ENCODE measurements at places on chromosomes 7 and 10.

DNA sequence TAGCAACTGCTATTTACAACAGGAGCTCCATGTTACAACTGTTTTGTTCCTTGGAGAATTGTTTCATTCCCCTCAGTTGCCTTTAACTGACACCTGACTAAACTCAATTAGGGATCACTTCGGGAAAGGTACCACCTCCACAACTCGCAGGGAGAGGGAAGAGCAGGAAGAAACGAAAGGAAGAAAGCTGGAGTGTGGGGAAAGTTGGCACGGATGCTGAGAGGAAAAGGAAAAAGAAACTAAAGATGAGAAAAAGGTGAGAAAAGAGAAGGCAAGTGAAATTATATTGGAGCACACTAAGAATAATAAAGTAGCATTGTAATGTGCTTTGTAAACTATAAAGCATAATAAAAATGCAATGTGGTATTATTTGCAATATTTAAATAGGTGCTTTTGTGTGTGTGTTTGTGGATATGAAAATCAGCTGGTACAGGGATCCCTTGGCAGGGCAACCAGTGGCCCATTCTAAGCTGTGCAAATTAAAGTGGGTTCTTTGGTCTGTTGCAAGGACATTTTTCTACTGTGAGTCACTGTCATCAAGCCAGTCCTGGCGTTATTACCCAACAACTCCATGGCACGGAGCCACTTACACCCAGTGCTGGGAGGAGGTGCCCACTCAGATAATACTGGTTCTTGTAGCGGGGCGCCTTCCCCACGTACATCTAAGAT, 45.9 kb downstream of the HIPK2 start:
- no peak for DNase-seq

GRCh38 chr7:1242256-1242605, 9.6 kb downstream of the UNCX start:
- no peak for DNase-seq

DNA sequence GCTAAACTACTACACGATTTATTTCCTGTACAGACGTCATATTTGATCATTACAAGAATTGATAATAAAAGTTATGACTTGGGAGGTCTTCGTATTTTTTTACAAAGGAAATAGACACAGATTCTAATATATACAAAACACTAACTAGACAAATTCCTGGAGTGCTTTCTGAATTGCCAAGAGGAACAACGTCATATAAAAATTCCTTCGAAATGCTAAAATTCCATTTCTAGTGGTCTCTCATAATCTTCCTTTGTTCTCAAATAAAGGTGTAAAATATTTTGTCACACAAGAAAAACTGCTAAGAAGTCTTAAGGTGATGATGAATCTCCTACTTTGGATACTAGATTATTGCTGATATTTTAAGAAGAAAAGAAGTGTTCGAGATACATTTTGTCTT, 85.4 kb downstream of the CDK6 start:
- no peak for DNase-seq

DNA sequence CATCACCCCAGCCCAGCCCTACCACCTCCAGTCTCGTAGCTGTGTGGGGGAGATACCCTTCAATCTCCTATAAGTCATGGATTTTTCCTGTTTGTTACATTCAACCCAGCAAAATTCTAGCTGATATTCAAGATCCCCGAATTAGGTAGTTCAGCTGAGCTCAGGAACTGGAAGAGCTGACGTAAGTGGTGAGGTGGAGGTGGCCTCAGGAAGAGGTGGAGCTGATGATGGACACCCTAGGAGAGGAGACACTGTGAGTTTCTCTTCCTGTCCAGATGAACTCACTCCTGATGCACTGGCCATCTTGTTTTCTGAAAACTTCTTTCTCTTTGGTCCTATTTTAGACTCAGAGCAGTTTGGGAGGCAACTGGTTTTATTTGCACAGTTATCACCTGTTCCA, 90.5 kb upstream of the PITRM1 start:
- no peak for DNase-seq

GRCh38 chr10:110901954-110902819, 16.8 kb downstream of the BBIP1 start:
- DNase-seq = no peak

DNA sequence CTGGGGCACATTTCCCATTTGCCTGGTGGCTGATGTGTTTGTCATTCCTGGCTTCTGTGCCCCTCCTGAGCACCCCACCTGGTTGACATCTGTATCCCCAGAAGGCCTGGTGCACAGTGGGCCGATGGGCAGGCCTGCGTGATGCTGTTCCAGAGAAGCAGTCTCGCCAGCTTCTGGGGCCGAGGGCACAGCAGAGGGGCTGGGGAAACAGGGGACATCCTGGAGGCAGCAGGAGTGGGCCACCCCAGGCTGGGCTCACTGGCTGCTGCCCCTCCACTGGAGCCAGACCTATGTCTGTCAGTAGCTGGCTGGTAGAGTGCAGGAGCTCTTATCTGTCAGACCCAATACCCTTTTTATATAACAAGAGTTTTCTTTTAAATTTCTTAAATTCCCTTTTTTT, 896 bp upstream of the MYL7 start:
- no peak for DNase-seq

GRCh38 chr10:100353770-100354485, 6.9 kb downstream of the SCD start:
- no peak for DNase-seq

- DNase-seq = no peak
Observed at GRCh38 chr10:71836596-71836974, 14.5 kb downstream of the PSAP start.

DNA sequence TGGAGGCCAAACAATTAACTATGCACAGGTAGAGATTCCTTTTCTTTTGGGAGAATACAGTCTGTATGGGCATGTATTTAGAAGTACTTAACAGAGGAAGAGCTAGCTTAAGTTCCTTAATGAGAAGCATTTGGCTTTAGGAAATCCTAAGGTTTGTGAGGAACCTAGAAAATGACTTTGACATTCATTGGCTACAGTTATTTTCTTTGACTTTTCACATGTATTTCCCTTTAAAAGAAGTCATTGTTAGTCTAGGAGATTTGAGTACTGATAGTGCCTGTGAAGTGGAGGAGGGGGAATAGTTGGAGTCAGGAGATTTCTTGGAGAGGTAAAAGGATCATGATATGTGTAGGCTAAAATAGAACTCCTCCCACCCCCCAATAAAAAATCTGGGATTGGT, 3.6 kb downstream of the HELLS start:
- no peak for DNase-seq

DNA sequence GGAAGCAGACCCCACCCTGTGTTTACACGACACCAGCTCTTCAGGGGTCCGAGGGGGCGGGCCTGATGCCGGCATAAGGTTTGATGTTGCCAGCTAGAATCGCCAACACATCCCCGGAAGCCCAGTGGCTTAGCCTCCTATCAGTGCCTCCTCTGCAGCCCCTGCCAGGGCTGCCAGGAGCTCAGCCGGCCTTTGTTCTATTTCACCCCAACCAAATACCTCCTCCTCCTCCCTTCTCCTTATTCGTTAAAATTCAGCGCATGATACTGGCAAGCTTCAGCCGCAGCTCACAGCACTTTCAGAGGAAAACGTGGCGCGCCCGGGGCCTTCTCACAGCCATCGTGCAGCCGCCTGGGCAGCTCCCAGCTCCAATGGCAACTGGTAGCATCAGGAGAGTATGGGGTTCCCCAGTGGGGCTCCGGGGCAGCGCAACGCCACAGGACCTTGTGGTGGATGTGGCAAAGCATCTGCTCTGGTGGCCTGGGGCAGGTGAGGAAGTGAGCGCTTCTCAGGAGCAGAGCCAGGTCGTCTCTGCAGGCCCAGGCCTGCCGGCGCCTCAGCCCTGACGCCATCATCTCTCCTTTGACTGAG, 176.4 kb upstream of the RHEB start:
- DNase-seq = no peak

DNA sequence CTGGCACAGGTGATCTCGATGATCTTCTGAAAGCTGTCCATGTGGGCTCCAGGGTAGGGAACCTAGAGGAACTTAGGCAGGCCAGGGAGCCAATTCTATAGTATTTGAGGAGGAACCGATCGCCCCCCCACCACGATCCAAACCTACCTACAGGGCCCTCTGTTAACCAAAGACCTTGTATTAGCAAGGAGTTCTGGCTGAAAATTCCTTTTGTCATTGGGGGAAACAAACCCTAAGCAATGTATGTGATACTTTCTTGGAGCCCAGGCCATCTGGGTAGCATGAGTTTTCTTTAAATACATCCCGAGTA, 62.1 kb downstream of the CHN2 start:
- no peak for DNase-seq

- no peak for DNase-seq
Observed at GRCh38 chr7:114212721-114213429, 201.7 kb upstream of the FOXP2 start.

DNA sequence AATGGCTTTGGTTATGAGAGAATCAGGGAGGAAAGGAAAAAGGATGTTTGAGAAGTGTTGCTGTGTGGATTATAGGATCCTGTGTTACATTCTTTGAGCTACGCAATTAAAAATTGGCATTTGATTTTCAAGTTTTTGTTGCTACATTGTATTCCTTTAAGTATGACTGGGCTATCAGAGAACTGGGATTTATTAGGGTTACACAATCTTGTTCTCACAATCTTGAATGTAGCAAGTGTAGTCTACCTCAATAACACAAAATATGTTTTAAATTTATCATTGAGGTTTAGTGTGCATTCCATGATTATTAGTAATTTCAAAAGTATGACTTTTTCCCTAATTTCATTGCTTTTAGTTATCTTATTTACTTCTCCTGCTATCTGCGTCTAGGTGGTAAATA, 113.9 kb downstream of the CACNB2 start:
- no peak for DNase-seq

DNA sequence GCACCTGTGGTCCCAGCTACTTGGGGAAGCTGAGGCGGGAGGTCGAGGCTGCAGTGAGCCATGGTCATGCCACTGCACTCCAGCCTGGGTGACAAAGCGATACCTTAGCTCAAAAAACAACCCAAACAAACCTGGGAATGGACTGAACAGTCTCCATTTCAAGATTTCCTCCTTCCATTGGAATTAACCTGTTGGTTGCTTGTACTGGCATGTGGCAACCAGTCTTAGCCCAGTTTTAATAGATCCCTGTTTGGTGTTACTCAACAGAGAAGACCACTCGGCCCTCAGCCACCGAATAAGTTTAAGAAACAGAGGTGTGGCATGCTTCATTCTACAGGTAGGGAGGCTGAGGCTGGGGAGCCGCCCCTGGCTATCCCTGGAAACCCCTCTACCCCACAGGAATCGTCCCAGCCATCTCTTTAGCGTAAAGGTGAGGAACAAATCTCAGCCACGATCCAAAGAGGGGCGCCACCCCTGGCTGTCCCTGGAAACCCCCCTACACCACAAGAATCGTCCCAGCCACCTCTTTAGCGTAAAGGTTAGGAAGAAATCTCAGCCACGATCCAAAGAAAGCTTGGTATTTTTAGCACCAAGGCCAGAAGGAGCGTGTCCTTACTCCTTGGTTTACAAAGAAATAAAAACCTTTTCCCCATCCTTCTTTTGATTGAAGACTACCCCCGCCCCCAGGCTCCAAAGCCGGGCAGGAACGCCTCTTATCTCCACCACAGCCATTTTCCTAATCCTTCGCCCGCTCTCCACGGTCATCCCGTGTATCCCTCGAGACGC, 861 bp upstream of the TSPAN14 start:
- DNase-seq = no peak

DNA sequence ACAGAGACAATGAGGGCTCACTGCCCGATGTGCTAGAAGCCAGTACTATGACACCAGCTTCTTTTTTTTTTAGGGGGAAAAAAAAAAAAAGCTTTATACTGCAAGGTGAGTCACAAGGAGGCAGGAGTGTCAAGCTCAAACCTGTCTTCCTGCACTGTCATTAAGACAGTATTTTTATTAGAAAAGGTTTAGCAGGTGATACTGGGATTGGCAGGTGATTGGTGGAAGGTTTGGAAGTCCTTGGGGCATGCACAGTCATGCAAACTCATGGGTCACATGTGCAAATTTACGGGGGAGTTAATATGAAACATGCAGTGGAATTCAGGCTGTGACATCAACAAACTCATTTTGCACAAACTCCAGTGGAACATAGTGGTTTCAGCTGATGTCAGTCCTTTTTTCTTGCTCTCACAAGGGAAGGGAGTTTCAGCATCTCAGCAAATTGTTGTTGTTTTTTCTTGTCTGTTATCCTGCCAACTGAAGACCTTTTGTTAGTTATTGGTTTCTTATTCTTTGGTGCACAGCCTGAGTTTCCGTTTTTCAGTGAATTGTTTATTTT, 530.6 kb downstream of the ANKRD7 start:
- DNase-seq = no peak

- no peak for DNase-seq
Observed at GRCh38 chr7:96562458-96562857, 147.2 kb downstream of the SEM1 start.

- no peak for DNase-seq
Observed at GRCh38 chr7:129176916-129177710, 11.3 kb upstream of the SMO start.

GRCh38 chr10:29473406-29474100, 161.2 kb downstream of the SVIL start:
- no peak for DNase-seq

DNA sequence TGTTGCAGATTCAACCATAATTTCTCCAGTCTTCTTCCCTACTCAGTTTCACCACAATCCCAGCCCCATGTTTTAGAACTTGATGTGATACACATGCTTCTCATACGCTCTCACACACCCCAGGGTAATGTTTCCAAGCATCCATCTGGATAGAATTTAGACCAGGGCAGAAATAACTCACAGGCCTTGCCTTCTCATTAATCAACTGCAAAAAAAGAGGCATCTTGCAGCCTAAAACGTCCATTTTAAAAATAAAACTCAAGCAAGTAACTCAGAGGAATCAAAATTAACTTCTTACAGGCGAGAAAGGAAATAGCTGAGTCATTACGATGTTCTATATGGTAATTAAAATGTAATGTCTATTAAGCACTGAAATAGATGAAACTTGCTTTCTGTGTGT, 127.2 kb upstream of the RSU1 start:
- no peak for DNase-seq

- no peak for DNase-seq
Observed at GRCh38 chr10:7186387-7187018, 224.3 kb downstream of the SFMBT2 start.

DNA sequence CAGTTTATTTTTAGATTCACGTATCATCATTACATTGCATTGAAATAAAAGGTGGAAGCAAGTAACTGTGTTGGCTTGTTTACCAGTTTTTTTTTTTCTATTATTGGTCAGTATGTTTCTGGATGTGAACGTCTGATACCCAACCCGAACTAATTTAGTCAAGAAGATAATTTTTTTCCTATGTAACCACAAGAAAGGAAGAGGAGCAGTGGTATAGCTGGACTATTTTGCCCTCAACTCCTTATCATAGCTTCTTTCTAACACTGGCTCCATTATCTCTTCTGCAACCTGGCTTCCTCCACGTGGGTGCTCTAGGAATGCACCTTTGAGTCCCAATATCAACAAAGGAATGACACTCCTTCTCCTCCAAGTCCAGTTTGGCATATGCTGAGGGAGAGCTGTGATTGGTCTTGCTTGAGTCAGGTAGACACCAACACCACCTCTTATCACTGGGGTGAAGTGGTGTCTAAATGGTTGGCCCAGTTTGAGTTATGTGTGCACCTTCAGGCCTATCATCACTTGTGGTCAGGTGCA, 29.4 kb downstream of the OR9A2 start:
- DNase-seq = no peak

GRCh38 chr10:114561008-114561523, 97.0 kb downstream of the ABLIM1 start:
- no peak for DNase-seq

GRCh38 chr10:56068473-56069263, 292.4 kb downstream of the ZWINT start:
- no peak for DNase-seq
